ENCODE measurements at places on chromosomes 4 and X.

DNA sequence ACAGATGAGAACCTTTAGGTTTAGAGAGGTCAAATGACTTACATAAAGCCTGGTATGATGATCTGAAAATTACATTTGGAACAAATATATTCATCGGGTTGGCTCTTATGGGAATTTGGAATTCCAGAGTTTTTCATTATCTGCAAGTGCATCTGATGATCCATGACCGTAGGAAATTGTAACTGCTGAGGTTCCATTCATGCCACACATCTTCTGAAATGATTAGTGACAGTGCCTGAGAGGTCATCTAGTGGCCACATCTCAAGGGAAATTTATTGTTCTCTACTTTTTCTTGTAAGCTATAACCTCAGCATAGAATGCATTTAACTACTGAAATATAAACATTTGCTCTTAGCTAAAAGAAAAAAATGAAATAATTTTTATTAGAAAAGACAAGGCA is 105.8 kb upstream of the NWD2 start:
- no peak for DNase-seq

- no peak for DNase-seq
Measured at GRCh38 chr4:1293531-1293941, 3.8 kb downstream of the MAEA start.

DNA sequence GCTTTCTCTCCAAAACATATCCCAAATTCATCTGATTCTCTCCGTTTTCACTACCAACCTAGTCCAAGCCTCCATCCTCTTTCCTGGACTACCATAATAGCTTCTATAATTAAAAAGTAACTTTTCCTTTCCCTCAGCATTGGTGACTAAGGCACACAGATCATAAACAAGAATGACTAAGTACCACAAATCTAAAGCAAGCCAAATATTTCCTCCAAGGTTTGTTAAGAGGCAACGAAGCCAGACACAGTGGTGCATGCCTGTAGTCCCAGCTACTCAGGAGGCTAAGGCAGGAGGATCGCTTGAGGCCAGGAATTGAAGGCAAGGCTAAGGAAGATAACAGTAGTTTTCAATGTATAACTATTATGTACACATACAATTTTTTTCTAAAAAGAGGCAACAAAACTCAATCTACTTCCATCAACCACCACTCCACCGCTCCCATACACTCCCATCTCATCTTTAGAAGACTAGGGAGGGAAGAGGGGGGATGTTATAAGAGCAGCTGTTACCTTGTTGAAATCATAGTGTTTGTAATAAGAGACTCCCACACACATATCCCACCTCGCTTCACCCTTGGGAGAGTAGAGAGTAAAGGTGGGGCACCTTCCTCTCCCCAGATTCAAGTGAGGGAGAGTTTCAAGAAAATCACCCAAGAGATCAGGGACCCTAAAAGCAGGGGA is 4.2 kb upstream of the JCHAIN start:
- peak; percentile 1 for DNase-seq

- no peak for DNase-seq
Measured at GRCh38 chrX:6738518-6739470, 203.9 kb upstream of the VCX3A start.

DNA sequence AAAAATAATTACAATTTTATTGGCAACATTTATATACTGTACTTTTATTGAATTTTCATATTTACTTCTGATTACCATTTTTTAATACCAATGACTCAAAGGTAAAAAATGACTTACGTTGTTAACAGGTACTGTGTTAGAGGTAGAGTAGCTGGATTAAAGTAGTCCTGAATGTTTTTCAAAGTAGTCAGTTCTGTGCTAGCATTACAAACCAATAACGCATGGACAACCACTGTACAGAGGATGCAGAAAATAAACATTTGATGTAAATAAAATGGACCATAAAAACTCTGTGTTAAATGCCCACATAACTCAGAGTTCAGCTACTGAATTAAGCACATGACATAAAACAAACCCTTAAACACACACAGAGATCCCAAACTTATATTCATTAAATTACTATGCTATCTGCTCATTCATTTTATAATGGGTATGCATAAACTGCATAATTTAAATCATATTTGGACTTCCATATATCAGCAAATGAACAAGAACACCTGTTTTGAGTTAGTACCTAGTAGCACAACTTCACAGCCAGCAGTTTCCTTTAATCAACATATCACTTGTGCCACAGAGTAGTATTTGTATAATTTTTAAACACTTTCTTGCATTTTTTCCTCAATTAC is 46.4 kb upstream of the NEUROG2 start:
- DNase-seq = no peak

DNA sequence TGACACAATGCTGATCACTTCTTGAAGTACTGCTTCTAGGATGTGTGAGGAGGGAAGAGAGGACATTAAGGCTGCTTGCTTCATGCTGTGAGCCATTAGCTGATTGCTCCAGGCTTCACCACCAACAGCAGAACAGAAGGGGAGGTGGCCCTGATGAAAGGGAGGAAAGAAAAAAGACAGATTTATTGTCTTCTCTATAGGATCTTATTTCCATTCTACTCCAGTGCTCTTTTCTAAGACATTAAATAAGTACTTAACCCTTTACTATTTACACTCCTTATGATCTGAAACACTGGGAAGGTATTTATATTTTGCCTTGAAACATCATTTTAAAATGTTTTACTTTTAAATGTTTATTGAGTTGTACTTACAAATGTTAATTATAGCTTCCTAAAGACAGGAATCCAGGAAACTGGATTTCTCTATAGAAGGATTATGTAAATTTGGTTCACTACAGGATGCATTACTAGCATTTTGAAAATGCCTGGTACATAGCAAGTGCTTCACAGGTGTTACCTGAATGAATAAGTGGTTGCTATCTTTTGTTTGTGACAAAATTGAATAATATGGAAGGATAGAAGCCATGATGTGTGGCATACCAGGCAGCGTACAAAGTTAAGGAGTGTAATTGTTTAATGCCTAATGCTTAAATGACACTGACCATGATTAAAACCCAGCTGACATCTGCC is 680.9 kb upstream of the ATOH1 start:
- DNase-seq = peak; percentile 96

DNA sequence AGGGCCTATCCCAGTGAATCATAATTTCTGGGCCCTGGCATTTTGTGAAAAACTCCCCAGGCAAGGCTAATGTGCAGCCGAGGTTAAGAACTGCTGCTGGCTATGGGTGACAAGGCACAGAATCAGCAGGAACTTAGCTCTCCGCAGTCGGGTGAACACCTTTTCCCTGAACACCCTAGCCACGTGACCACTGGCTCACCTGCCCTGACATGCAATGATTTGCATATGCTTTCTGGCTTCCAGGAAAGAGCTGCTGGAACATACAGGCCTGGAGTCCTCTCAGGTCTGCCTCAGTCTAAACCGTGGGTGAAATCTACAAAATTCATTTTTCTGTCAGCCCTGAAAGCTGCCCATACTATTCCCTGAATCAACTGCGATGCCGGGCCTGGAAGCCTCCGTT is 56.6 kb downstream of the ZNF827 start:
- DNase-seq = peak; percentile 82

GRCh38 chr4:2412534-2412884 is 5.9 kb downstream of the ZFYVE28 start:
- DNase-seq = no peak

DNA sequence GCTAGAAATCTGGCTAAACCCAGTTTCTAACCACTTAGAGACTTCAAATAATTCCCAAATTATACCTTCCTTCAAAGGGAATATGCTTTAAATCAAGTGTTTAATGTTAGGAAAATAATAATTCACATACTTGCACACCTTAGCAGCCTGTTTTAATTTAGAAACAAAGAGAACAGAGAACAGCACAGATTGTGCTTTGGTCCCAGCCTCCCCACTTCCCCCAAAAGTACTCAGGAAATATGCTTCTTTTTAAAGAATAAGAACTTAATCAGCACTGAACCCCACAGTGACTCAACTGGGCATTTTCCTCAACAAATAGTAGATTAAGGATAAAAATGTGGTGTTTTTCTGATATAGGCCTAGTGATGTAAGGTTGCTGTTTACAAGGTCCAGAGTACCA is 295.8 kb downstream of the GBA3 start:
- DNase-seq = no peak

DNA sequence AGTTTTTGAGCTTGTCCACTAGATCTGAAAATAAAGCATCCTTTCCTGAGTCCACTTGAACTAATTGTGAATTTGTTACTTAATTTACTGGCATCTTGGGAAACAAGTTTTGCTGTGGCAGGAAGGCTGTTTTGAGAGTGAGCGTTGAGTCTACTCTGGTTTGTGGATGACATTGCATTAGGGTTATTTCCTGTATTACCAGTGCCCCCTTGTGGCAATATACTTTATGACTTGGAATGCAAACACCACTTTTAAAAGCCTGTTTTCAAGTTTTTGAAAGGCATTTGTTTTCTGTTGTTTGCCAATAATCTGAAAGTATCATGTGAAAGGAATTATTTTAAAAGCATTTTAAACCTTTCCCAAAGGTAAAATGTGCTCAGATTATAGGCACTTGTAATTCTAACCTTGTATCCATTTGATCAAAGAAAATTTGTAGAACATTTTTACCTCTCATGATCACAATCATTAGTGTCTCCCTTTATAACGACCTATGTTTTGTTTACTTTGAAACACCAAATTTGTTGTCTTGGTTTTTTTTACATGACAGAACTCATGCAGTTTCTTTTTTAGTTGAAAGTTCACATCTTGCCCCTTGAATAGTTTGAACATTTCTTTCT is 18.0 kb upstream of the CYP2U1 start:
- peak; percentile 17 for DNase-seq

- peak; percentile 79 for DNase-seq
Measured at GRCh38 chr4:79364061-79364460, 38.2 kb upstream of the NAA11 start.

- no peak for DNase-seq
Measured at GRCh38 chr4:22596409-22596808, 80.5 kb upstream of the ADGRA3 start.

DNA sequence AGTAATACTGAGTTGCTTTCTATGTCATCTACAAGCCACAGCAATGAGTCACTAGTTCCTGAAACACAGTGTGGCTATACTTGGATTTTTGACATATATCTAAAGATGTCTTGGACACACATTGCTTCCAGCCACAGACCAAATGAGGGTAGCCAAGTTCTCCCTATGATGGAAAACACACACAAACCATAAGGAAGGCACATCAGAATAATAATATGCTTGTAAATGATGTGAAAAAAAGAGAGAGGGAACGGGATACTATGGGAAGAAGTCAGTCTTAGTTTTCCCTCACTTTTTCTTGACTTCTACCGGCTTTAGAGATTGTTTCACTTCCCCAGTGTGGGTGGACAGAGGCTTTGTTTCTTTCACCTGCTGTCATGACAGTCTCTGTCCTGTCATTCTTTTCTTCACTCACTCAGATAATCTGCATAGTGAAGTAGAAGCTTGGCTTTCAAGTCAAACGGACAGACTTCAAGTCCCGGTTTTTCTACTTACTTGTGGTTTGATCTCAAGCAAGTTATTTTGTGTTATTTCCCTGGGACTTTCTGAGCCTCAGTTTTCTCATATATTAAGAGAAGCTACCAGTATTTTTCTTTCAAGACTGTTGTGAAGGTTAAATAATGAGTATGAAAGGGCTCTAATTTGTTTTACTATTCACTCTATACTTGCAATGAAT is 34.7 kb downstream of the P2RY10 start:
- DNase-seq = no peak

All from NCI-H2171 treated with DMSO at 0.1 percent for 48 hours (cell line).